Ovary (tissue), 10 donors: ENCODE measurements at places on chromosomes 7 and 10.

DNA sequence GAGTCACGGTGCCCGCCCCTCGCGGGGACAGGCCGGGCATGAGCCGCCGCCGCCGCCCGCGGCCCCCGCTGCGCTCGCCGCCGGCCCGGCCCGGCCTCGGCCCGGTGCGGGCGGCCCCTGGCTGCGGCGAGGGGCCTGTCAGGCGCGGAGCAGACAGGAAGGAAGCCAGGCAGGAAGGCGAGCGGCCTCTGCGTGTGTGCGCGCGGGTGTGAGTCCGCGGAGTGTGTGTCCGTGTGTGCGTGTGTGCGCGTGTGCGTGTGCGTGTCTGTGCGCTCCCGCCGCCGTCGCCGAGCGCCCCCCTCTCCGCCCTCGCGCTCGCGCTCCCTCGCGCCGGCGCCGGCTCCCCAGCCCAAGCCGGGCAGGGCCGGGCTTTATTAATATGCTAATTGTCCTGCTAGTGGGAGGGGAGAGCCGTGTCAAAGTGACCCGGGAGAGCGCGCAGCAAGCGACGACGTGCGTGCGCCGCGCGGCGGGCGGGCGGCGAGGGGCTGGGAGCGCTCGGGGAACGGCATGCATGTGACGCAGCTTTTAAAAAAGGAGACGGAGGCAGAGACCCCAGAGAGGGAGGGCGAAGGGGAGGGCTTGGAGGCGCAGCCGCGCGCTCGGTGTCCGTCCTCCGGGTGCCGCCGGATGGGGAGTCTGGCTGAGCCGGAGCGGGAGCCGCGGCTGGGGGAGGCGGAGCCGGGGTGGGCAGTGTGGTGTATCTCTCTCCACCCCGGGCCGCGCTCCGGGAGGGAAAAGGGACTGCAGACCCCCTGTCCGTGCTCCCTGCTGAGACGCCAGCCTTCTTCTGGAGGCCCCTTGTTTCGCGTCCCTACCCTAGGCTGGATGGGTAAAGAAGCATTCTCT, at the start of gene LDB1:
LDB1 (minus strand) TSS at position 227 of the 849 bp plus-strand sequence. CDS start 258 bp downstream, outside the sequence.
- DNase-seq, result peak; percentile 76

DNA sequence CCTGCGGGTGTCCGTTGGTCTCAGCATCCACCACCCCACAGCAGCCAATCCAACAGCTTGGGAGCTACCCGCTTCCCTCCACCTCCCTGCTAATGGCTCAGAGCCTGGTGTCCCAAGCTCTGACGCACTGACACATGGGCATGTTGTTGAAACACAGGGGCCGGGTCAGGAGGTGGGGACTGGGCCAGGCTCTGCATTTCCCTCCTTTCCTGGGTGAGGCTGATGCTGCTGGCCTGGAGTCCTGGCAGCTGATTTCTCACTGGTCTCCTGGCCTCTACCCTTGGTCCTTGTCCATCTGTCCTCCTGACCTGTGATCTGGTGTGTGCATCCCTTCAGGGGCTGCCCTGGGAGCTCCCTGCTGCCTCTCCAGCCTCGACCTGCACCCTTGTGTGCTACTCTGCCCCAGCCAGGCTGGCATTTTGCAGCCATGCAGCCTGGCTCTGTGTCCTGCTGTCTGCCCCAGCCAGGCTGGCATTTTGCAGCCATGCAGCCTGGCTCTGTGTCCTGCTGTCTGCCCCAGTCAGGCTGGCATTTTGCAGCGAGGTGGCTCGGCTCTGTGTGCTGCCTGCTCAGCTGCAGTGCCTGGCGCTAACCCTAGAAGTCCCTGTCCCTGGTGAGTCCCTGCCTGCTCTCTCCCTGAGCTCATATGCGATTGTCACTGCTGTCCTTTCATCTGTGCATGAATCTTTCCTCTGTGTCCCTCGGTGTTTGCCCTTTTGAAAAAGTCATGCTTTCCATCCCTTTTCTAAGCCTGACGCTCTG, 14.0 kb downstream of the AMZ1 start:
- DNase-seq, result no peak

- no peak for DNase-seq
These were observed 26.9 kb downstream of the EPDR1 start for GRCh38 chr7:37947138-37947940.

DNA sequence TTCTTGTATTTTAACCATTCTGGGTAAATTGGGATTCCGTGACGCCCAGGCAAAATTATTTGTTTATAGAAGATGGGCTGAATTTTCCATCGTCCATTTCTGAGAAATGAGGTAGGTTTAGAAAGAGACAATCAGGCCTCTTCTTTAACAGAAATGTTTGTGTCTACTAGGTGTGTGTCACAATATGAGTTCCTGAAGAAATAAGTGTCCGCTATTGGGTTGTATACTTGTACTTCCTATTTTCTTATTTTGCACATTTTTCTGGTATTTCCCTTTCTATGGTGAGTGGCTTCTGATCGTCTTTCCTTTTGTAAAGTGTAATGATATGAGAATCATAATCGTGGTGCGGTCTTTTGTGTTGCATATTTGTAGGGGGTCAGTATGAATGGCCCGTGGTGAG, 83.9 kb downstream of the TCF7L2 start:
- DNase-seq, result no peak

DNA sequence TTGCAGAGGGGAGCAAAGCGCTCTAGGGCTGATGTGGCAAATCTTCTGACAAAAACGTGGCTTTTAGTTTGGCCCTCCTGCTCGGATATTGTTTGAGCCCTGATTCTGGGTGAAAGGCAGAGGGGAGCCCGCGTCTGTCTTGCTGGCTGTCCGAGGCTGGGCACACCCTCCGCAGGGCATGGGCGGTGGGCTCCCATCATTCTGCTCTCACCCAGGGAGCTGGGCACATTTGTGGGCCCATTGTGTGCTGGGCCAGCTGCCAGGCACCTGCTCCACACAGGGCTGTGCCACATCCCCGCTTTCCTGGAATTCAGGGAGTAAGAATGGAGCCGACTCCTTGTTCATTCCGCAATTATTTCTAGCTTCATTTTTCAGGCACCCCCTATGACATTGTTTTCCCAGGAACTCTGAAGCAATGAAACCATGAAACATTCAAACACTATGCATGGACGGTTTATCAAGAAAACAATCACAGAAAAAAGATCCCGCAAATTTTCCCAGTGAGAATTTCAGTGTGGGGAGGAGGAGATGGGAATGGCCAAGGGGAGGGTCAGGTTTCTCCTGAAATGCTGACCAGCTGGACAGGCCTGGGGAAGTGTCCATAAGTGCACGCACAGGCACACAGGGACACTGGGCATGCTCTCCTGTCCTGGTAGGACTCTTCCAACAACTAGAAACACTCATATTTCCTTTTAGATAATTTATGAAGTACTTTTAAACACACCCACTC, 341.1 kb downstream of the CXCL12 start:
- no peak for DNase-seq

- no peak for DNase-seq
These were observed 12.2 kb upstream of the HNRNPF start for GRCh38 chr10:43421201-43421507.

DNA sequence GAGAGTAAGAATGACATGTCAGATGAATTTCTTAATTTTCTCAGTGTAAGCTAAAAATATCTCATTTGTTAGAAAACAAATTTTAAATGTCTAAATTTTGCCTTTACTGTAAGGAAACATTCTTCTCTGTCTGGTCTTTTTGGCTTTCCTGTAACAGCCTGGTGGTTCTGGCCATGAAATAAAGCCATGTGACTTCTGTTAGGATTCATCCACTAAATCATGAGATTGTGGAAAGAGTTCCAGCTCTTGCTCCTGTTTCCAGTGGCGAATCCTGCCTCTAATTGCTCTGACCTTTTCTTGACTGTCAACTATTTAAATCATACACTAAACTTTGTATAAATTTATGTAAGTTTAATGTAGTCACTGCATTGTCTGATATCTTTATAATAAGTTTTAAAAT, 398.5 kb upstream of the AKR1E2 start:
- no peak for DNase-seq

- no peak for DNase-seq
These were observed 624.2 kb downstream of the ACTR3B start for GRCh38 chr7:153383781-153384180.

GRCh38 chr10:71735709-71736569, 16.4 kb upstream of the C10orf105 start:
- DNase-seq, result no peak

GRCh38 chr10:76396134-76396533, 964.7 kb downstream of the LRMDA start:
- DNase-seq, result no peak

DNA sequence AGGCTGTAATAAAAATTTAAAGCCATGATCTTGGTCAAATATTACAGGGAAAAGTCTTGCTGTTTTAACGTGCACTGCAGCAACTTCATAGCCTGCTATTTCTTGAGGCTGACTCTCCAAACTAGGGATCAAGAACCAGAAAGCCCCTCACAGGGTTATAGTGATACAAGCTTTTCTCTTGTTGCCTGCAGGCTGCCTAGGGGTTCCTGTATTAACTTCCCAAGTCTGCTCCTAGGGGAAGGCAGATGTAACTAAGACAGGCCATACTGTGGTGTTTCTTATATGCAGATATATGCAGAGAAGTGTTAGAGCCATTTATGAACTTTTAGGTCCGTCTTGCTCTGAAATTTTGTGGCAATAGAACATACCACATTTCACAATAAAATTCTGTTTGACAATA, 175.7 kb downstream of the FOXP2 start:
- DNase-seq, result no peak

GRCh38 chr10:54983255-54983654, 182.2 kb upstream of the PCDH15 start:
- DNase-seq, result no peak

DNA sequence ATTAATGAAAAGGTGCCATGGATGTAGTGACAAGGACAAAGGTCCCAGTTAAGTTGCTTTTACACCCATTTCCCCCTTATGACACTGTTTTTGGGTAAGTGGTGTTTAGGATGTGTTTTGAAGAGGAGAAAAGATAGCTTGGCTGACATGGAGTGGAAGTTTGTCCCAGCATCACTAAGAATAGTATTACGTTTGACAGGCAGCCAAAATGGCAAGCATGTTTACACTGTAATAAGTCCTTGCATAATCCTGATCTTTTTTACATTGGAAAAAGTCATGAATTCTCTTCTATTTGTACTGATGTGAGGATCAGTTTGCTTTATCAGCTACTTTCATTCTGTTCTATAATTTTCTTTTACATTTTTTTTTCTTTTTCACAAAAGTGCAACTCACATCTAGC, 137.8 kb downstream of the CHRM2 start:
- DNase-seq, result peak; percentile 33
